Endothelial cell (in vitro differentiated cells): ENCODE measurements at places on chromosomes 5 and 9.

GRCh38 chr9:133932633-133933032, 59.5 kb downstream of the VAV2 start:
- H3K36me3 ChIP-seq: peaks cover 19% of the 10 kb centered on the region
- H3K27ac ChIP-seq: no peak overlapping the region
- no peak for DNase-seq
- H3K27me3 ChIP-seq: peaks cover 9% of the 10 kb centered on the region

DNA sequence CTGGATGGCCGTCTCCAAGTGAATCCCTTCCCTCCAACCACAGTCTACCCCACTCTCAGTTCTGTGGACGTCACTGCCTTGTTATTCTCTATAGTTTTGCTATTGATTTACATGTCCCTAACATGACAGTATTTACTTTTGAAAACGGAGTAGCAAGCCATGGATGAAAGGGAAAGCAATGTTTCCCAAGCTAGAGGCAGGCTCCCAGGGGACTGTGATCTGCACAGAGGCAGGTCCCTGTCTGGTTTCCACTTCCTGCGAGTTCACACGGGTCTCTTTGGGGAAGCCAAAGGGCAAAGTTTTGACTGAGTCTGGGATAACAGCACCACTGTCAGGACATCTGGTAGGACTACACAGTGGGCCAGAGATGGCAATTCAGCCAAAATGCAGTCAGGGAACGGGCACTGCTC, 12.7 kb downstream of the C9orf153 start:
- peaks cover 10% of the 10 kb centered on the region for H3K36me3 ChIP-seq
- no peak overlapping the region for H3K4me3 ChIP-seq
- H3K27me3 ChIP-seq: peaks cover 2% of the 10 kb centered on the region
- no peak for DNase-seq

DNA sequence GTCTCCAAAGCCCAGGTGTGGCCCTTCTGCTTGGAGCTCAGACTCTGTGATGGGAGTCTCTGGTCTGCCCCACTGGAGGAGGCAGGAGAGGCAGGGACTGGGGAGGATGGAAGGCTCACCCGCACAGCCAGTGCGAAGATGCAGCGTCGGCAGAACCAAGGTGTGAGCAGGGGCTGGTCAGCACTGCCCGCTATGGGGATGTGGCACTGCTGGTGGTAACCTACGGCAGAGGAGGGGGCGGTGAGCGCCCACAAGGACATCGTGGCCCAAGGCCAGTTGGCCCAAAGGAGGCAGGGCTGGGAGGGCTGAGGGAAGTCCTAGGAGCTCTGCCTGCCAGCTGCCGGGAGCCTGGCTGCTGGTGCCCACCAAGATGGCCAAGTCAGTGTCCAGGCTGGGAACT, 7.3 kb downstream of the PHF19 start:
- H3K4me3 ChIP-seq: no peak overlapping the region
- peaks cover 11% of the 10 kb centered on the region for H3K36me3 ChIP-seq
- H3K27ac ChIP-seq: no peak overlapping the region
- DNase-seq: no peak
- peaks cover 7% of the 10 kb centered on the region for H3K27me3 ChIP-seq

GRCh38 chr5:133753856-133754255, 141.5 kb upstream of the FSTL4 start:
- no peak overlapping the region for H3K4me3 ChIP-seq
- no peaks in the 10 kb centered on the region for H3K4me1 ChIP-seq
- H3K36me3 ChIP-seq: no peaks in the 10 kb centered on the region
- no peaks in the 10 kb centered on the region for H3K27me3 ChIP-seq

DNA sequence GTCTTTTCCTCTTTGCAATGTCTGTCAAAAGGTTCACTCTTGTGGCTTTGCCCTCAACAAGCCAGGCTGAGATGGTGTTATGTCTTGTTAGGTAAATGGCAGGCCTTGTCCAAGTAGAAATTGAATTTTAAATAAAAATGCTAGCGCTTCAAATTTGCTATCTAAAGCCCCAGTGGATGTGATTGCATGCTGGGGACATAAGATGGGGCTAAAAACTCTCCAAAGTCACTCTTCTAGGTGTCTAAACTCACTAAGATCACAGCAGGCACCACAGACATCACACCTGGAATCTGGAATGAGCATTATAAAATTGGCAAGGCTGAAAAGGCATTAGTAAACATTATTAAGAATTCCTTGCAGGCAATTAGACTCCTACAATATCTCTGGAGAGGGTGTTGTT, 262.7 kb upstream of the CLINT1 start:
- H3K27ac ChIP-seq: no peak overlapping the region
- DNase-seq: no peak
- no peaks in the 10 kb centered on the region for H3K27me3 ChIP-seq

- H3K4me1 ChIP-seq: peaks cover 9% of the 10 kb centered on the region
- H3K4me3 ChIP-seq: no peak overlapping the region
- no peak for DNase-seq
- no peaks in the 10 kb centered on the region for H3K36me3 ChIP-seq
- no peak overlapping the region for H3K27ac ChIP-seq
- H3K27me3 ChIP-seq: no peaks in the 10 kb centered on the region
Measured at GRCh38 chr5:20276959-20277263, 288.9 kb upstream of the CDH18 start.

DNA sequence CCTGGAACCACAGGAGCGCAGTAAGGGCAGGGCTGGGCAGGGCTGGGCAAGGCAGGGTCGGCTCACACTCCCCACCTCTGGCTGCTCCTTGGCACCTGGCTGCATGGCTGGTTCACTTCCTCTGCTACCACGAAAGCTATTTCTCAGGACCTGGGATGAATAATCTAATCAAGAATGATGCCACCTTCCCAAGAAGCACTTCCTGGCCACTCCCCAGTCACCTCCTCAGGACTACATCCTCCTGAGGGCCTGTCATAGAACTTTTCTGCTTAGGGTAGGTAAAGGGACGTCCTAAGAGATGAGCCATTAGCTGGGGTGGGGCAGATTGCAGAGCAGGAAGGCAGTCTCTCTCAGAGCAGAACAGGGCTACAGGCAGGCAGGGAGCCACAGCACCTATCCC, 288.2 kb upstream of the MAP3K1 start:
- DNase-seq: no peak
- no peaks in the 10 kb centered on the region for H3K27me3 ChIP-seq
- no peaks in the 10 kb centered on the region for H3K36me3 ChIP-seq
- H3K4me3 ChIP-seq: no peak overlapping the region

DNA sequence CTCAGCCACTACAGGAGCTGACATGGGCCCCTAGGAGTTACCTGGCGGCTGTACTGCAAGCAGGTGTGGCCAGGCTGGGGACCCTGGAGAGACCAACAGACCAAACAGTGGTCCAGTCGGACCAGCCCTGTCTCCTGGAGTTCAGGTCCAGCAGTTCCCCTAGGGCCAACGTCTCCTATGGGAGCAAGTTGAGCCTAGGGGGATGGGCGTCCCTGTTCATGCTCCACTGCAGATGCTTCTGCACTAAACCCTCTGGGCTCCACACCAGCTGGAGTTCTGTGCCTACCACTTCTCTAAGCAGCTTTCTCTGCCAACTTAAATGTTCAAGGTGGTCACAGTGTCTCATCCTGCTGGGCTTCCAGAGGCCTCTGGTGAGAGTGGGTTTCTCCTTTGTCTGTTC, 20.6 kb upstream of the OMD start:
- no peak overlapping the region for H3K4me3 ChIP-seq
- no peak for DNase-seq
- H3K27ac ChIP-seq: no peak overlapping the region
- no peaks in the 10 kb centered on the region for H3K27me3 ChIP-seq
- no peaks in the 10 kb centered on the region for H3K4me1 ChIP-seq

DNA sequence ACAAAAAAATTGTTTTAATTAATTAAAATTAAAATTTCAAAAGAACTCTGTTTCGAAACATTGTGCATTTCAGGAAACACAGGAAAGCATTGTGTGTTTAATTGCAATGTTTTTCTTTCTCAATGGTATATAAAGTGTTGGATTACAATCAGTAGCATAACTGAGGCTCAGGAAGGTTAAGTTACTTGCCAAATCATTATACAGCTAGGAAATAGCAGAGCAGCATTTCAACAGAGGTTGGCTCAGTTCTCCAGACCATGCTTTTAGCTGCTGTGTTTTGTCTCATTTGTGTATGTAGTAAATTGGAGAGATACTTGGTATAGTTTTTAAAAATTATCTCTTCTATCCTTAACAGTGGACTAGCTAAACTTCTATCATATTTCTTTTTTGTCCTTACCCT, 30.0 kb upstream of the CAMLG start:
- no peaks in the 10 kb centered on the region for H3K27me3 ChIP-seq
- no peak overlapping the region for H3K27ac ChIP-seq
- DNase-seq: no peak
- peaks cover 14% of the 10 kb centered on the region for H3K36me3 ChIP-seq
- H3K4me3 ChIP-seq: no peak overlapping the region

- H3K4me1 ChIP-seq: peaks cover 15% of the 10 kb centered on the region
- no peak overlapping the region for H3K27ac ChIP-seq
- DNase-seq: no peak
- H3K4me3 ChIP-seq: no peak overlapping the region
- H3K27me3 ChIP-seq: peaks cover 7% of the 10 kb centered on the region
Measured at GRCh38 chr5:180287404-180287803, 4.5 kb downstream of the MAPK9 start.

DNA sequence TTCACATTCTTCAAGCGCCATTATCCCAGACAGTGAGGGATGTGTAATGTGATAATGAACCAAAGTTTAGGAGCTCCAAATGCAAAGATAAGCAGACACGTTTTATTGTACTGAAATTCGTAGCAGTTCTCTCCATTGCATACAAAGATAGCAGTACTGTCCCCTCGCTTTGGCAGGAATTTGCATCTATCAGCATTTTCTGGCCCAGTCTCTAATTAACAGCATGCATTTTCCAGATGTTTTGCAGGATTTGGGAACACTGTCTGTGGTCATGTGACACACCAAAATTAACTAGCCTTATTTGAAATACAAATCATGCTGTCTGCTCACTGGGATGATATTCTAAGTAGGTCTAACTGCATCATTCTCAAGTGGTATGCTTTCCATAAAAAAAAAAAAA, 235.9 kb upstream of the TRPM3 start:
- H3K4me3 ChIP-seq: no peak overlapping the region
- H3K27ac ChIP-seq: no peak overlapping the region
- no peaks in the 10 kb centered on the region for H3K4me1 ChIP-seq
- no peak for DNase-seq
- no peaks in the 10 kb centered on the region for H3K36me3 ChIP-seq
- no peaks in the 10 kb centered on the region for H3K27me3 ChIP-seq

DNA sequence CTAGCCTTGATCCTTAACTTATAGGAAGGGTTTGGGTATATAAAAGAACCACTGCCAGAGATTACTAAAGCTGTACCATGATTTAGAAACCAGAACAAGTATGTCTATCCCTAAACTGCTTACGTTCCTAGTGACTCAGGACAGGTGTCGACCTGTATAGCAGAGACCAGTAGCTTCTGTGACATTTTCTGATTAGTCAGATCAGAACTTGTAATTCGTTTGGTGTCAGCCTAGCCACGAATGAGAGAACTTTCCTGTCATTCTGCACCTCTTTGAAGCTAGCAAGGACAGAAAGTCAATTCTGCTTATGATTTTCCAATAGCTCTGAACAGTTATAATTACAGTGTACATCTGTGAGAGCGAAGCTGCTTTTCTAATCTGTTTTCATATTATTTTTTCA, 39.5 kb downstream of the PRKACG start:
- no peak overlapping the region for H3K27ac ChIP-seq
- H3K4me1 ChIP-seq: peaks cover 13% of the 10 kb centered on the region
- H3K36me3 ChIP-seq: no peaks in the 10 kb centered on the region
- peaks cover 3% of the 10 kb centered on the region for H3K27me3 ChIP-seq
- no peak overlapping the region for H3K4me3 ChIP-seq

DNA sequence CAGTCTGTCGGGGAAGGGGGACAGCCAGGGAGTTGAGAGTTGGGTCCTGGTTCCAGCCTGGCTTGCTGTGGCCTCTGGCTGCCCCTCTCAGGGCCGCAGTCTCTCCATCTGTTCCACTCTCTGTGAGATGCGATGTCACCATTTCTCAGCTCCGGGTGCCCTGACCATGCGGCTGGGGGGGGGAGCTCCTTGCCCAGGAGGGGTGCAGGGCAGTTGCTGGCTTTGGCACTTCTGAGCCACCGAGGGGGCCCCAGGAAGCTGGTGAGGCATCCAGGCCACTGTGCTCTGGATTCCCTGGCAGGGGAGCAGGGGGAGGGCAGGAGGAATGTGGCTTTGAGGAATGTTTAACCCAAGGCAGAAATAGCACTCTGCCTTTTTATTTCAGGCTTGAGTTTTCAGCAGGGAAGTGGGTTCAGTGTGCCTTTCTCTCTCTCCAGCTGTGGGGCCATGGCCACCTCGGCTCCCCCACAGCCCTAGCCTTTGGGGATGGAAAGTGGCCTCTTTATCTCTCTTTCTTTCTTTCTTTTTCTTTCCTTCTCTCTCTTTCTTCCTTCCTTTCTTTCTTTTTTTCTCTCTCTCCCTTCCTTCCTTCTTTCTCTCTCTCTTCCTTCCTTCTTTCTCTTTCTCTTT, 11.0 kb downstream of the NCS1 start:
- H3K27ac ChIP-seq: peak overlapping the region; percentile 67
- no peak overlapping the region for H3K4me3 ChIP-seq
- H3K36me3 ChIP-seq: peaks cover 4% of the 10 kb centered on the region
- DNase-seq: no peak
- H3K4me1 ChIP-seq: peaks cover 13% of the 10 kb centered on the region

- no peak for DNase-seq
- no peaks in the 10 kb centered on the region for H3K36me3 ChIP-seq
- H3K27ac ChIP-seq: no peak overlapping the region
- no peak overlapping the region for H3K4me3 ChIP-seq
- H3K4me1 ChIP-seq: no peaks in the 10 kb centered on the region
Measured at GRCh38 chr9:38652044-38652443, 31.6 kb upstream of the ANKRD18A start.

DNA sequence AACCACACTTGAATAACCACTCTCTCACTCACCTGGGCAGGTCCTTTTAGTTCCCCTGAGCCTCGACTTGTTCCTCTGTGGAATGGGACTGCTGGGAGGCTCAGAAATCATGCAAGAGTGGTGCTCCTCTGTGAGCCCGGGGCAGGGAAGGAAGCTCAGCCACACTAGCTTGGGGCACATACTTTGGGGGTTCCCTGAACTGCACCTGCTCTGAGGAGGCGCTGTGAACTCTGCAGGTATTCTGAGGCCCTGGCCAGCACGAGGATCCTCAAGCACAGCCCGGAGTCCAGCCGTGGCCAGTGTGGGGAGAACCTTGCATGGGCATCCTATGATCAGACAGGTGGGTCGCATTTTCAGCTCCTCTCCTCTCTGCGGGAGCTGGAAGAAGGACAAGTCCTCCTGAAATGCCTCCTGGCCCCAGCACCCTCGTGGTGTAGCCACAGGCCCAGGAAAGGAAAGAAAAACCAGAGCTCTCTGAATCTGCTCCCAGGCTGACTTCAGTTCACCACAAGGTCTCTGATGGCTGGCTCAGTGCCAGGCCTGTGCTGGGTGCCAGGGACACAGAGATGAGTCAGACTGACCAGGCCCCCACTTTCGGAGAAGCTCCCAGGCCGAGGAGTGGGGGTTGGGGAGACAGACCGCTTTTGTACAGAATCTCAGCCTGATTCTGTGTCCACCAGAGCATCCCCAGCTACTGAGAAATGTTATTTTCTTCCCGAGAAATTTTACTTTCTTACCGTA, 11.9 kb downstream of the GLIPR2 start:
- peaks cover 22% of the 10 kb centered on the region for H3K36me3 ChIP-seq
- H3K4me3 ChIP-seq: no peak overlapping the region
- peaks cover 20% of the 10 kb centered on the region for H3K4me1 ChIP-seq
- H3K27me3 ChIP-seq: peaks cover 16% of the 10 kb centered on the region
- DNase-seq: no peak

GRCh38 chr5:173662581-173663351, 46.3 kb upstream of the BOD1 start:
- no peak overlapping the region for H3K27ac ChIP-seq
- no peak overlapping the region for H3K4me3 ChIP-seq
- H3K27me3 ChIP-seq: peaks cover 4% of the 10 kb centered on the region
- peaks cover 5% of the 10 kb centered on the region for H3K36me3 ChIP-seq
